GM23338 (cell line): ENCODE measurements at places on chromosomes 7 and 10.
A peak's percentile ranks its signal among the peaks of the same experiment; 100 is the strongest.

GRCh38 chr7:10940704-10941355 lies 32.8 kb upstream of the PHF14 start:
- DNase-seq, result no peak

- peak; percentile 92 for DNase-seq
Observed at GRCh38 chr7:27210441-27211083, 10.7 kb upstream of the HOXA13 start.

DNA sequence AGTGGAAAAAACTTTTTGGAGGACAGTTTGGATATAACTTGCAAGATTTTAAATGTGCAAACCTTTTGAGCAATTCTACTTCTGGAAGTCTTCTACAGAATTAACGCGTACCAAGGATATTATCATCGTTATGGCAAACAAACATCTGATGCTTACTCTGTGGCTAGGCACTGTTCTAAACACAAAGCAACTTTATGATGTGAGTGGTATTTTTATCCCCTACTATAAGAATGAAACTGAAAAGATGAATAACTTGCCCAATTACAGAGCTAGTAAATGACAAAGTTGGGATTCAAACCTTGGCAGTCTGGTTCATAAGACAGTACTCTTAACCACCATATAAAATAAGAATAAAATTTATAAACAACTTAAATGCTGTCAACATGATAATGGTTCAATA lies 15.8 kb downstream of the ASZ1 start:
- no peak for DNase-seq

- DNase-seq, result no peak
Observed at GRCh38 chr10:127040756-127041155, 135.5 kb downstream of the DOCK1 start.

DNA sequence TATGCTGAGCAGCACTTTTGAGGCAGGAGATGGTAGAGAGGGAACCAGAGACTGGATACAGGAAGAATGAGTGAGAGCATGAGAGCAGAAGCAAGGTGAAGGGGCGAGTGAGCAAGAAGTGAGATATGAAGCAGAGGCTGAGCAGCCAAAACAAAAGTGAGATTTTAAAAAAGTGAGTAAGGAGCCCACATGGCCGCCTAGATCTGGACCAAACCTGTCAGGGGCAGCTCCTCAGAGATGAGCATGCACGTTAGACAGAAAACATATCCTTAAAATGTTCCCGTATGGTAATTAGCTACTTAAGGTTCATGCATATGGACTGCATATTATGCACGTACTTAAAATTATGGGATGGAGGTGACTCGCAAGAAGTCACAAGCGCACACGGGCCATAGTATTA lies 22.5 kb downstream of the TMEM176A start:
- no peak for DNase-seq

DNA sequence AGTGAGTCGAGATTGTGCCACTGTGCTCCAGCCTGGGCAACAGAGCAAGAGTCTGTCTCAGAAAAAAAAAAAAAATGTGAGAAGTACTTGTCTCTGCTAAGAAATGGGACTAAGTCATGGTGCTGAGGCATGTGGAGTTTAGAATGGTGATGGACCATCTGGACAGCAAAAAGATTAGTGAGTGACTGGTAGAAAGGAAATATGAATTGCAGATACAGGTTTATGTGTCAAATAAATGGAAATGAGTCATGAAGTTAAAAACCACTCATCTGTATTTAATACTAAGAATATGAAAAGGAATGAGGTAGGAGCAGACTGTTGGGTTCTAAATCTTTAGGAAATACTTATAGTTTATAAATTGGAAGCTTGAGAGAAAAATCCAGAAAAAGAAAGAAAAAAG lies 625.7 kb upstream of the ANKRD30A start:
- no peak for DNase-seq

GRCh38 chr7:111082351-111082750 lies 8.6 kb upstream of the LRRN3 start:
- DNase-seq, result no peak

- no peak for DNase-seq
Observed at GRCh38 chr7:133931053-133931452, 196.1 kb upstream of the LRGUK start.

DNA sequence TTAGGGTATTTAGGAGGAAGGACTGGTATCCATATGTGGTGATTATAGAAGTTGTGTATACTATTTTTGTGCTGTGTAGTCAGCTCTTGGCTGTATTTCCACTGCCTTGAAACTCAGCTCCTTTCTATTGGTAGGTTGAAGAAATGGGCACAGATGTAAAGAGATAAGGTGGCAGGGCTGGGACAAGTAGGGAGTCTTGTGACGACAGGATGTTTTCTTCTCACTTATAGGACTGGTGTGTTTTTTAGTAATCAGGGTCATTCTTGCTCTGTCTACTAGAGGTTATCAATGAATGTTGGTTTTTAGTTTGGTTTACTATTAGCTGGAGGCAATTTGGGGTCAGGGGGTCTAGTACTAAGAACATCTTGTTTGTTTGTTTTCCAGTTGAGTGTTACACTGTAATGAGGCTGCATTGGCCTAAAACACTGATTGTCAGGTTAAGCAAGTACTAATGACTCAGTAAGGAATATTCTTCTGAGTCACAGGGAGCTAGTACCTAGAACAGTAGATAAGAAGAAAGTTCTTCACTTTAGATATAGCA lies 11.8 kb downstream of the UBN2 start:
- DNase-seq, result no peak

- no peak for DNase-seq
Observed at GRCh38 chr10:103795634-103796270, 59.6 kb downstream of the SH3PXD2A start.

GRCh38 chr7:90749774-90750173 lies 153.7 kb downstream of the CDK14 start:
- DNase-seq, result peak; percentile 35

DNA sequence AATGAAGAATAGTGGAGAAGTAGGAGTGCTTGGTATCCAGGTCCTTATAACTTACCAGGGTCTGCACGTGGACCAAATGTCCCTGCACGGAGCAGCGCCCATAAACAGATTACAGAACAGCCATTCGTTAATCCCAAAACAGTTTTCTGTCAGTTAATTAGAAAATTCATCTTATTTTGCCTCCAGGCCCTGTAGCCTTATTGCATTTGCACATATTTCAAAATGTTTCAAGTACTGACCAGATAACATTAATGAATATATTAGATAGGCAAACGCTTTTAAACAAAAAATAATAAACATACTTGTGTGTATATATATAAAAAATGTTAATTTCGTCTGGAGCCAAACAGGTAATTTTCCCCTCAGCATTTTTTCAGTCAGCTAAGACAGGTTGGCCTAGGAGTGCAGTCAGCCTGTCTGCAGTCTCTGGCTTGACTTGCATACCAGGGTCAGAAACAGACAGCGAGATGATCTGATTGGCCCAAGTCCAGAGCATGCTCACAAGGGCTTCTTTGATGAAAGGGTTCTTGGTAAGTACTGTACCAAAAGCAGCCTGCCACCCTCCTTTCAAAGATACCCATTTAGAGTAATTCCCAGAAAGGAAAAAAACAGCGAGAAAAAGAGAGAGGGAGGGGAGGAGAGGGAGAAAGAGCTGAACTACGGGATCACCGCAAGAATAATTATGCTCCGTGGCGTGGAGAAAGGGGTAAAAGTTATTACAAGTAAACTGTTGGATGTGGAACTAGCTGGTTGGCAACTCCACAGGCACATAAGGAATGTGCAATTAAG lies 194.4 kb upstream of the TCF7L2 start:
- no peak for DNase-seq

GRCh38 chr10:73206385-73206784 lies 38.5 kb downstream of the FAM149B1 start:
- DNase-seq, result peak; percentile 17
